ENCODE measurements at places on chromosomes 5 and 9. TPM values are rescaled to one million over a fixed set of nuclear protein-coding genes. Genes with fewer than 3 reads are reported as not detected.

ARSI gene
- 100 TPM for total RNA-seq

DNA sequence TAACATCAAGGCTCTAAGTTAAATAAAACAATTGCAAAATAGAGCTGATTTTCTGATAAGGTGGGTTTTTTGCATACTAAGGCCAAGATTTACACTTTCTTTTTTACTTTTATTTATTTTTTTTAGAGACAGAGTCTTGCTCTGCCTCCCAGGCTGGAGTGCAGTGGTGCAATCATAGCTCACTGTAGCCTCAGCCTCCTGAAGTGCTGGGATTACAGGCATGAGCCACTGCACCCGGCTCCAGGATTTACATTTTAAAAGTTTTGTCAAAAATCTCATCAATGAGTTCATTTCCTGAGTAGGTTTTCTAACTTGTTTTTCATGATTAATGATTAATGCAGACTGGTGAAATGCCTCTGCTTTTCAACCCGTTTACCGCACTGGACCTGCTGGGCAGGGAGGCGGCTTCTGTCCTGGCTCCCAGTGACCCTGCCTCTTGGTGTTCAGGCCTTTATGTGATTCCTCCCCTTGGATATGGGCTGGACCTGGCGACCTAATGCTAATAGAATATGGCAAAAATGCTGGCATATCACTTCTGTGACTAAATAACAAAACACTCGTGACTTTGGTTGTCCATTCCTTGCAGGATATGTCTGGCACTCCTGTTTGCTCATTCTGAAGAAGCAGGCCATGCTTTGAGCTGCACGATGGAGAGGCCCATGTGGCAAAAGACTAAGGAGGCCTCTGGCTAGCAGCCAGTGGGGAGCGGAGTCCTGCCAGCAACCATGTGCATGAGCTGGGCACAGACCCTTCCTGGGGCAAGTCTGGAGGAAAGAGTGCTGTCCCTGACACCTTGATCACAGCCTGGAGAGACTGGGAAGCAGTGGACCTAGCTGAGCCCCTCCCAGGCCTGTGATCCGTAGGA is 72.2 kb upstream of the PTCH1 start:
- no peak for DNase-seq

DNA sequence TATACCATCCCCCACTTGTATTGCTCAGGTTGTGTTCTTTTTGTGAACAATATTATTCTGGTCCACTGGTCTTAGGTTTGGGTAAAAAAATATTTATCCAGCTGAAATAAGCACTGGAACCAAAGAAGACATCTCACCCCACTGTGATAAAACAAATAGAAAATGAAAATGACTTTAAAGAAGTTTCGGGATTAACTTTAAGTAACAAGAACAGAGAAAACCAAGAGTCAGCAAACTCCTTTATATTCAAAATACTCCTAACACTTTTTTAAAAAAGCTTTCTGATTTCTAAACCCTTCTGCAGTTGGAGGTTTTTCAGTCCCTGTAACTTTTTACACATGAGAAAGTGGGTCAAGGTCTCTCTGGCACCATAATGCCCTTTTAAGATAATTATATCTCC is 273.9 kb upstream of the CDH10 start:
- DNase-seq = no peak

- no peak for DNase-seq
Observed at GRCh38 chr5:170362102-170362501, 27.1 kb downstream of the KCNMB1 start.

- no peak for DNase-seq
Observed at GRCh38 chr9:137626464-137626863, 7.7 kb downstream of the EHMT1 start.

DNA sequence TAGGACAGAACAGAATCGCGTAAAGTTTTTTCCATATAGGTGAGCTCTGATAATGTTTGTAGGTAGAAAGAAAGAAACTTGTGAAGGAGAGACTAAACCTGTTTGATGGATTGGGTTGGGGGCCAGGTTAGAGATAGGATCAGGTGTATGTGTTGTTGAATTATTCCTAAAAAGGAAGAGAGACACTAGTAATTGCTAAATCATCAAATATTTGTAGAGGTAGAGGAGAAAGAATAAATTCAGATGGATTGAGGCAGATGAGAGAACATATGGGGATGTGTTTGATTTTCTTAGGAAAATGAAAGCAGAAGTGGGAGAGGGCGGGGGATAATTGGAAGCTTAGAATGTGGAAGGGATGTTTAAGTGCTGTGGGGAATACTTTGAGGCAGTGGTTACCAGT is 7.7 kb downstream of the ZCCHC7 start:
- DNase-seq = no peak
